ENCODE measurements at places on chromosomes 16 and 17.

GRCh38 chr17:47719411-47720152, 13.5 kb upstream of the TBX21 start:
- no peak for DNase-seq

DNA sequence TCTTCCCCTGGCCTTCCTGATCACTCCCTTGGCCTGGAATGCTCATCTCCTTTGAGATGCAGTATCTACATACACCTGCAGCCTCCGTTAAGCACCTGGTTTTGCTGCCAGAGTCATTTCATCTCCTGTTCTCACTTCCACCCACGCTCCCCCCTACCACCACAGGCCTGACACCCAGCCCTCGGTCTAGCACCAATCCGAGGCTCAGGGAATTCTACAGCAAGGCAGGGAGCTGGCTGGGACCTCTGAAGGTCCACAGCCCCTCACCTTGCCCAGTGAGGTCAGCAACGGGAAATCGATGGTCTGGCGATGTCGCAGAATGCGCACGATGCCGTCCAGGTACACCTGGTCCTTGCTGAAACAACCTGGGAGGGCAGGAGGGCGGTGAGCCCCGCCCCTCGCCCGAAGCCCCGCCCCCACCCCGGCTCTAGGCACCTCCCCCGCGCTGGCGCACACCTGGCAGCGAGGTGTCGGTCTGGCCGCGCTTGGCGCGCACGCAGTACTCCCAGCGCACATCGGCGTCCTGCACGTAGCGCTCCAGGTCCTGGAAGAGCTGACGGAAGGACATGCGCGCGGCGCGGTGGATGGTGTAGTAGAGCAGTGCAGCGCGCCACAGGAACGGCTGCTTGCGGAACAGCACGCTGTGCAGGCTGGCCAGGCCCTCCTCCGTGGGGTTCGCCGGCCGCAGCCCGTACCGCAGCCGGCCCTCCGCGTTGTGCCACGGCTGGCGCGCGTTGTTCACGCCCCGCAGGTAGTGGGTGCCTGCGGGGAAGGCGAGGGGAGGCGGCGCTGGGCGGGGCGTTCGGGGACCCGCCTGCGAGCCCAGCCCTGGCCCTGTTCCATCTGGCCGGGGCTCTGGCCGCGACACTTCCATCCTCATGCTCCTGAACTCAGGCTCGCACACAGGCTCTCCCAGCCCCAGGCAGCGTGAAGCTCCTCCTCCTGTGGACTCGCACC, 5.7 kb downstream of the MATCAP1 start:
- DNase-seq, result peak; percentile 76

- DNase-seq, result no peak
These were observed 18.8 kb downstream of the RPH3AL start for GRCh38 chr17:333626-334396.

DNA sequence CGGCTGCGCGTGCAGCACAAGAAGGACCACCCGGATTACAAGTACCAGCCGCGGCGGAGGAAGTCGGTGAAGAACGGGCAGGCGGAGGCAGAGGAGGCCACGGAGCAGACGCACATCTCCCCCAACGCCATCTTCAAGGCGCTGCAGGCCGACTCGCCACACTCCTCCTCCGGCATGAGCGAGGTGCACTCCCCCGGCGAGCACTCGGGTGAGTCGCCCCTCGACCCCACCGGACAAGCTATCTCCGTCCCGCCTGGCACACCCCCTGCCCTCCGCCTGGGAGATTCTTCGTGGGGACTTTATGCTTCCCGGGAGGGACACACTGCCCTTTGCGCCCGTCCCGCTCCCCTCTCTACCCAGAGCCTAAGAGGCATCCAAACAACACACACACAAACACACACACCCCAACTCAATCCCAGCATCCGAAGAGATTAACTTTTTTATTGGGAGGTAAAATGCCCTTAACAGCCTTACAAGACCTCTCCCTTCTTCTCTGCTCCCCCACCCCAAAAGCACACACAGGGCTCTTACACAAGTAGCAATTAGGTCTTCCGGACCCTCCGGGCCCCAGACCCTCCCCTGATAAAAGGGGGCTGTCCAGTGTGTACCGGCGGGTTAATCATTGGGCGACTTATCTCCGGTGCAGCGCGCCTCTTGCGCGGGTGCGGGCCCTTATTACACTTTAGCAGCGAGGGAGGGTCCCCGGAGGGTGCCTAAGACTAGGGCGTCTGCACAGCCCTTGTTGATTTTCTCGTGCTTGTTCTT, 2.1 kb downstream of the SOX9 start:
- DNase-seq, result no peak

DNA sequence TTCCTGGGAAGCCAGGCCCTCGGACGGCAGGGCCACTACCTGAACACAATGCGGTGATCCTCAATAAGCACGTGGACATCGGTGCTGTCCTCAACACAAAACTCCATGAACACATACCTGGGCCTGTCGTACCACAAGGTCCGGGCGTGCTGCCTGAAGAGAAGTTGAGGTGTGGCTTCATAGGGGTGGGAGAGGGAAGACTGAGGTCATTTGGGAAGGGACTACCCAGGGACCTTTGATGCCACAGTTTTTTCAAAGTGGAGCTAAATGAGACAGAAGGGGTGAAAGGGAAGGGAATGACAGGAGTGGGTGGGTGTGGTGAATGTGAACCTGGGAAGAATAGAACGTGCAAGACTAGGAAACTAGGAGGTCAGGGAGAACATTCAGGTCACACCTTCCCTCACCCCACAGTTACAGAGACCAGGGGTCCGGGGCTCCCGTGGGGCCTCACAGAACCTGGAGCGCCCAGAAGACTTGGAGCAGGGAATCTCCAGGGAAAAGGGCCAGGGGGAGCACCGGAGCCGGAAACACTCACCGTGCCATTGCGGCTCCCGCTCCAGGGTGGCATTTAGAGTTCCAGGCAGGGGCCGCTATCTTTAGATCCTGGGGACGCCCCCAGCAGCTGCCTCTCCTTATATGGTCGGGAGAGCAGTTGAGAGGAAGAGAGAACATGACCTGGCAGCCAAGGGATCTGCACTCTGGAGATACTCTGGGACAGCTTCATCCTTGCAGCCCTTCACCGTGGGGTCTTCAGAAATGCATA, at the start of gene PTGES3L:
TSS of gene PTGES3L (minus strand) at position 570 of the 763 bp plus-strand sequence. CDS start at position 543, 27 bp downstream.
- DNase-seq, result no peak

DNA sequence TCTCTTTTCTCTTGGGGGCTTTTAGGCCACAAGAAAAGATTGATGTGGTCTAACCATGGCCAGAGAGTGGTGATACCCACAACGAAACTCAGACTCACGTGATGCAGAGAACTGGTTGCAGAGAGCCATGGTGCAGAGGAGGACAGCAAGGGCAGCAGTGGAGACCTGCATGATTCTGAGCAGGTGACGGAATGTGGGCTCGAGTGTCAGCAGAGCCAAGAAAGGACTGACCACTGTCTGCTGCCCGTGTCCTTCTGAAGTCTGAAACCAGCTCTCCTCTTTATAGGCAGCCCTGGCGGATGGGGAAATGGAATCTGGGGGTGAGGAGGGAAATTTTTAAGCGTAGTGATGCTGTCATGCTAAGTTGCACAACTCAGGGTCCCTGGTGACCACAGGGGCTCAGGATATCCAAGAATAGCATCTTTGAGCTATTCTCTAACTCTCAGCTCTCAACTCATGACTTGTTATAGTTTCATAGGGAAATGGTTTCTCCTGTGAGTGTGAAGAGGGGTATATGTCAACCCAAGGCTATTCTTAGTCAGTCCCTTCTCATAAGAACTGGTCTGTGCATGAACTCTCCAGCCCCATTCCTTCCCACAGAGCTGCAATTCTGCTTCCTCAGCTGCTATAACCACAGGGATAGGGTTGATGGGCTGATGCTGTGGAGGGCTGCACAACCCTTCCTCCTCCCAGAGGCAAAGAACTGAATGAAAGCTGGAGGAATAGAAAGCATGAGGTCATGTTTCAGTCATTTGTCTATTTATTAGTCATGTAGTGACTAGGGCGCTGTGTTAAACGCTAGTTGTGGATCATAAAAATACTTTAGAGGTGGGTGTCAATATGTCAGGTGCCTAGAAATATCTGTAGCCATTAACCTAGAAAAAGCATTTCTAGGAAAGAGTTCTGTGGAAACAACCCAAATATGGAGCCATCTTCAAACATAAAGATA, at the start of gene CCL3:
TSS of gene CCL3 (minus strand) at position 256 of the 949 bp plus-strand sequence. CDS start at position 171, 85 bp downstream.
- DNase-seq, result peak; percentile 82

GRCh38 chr16:85759631-85760419, 8.9 kb upstream of the C16orf74 start:
- peak; percentile 14 for DNase-seq

DNA sequence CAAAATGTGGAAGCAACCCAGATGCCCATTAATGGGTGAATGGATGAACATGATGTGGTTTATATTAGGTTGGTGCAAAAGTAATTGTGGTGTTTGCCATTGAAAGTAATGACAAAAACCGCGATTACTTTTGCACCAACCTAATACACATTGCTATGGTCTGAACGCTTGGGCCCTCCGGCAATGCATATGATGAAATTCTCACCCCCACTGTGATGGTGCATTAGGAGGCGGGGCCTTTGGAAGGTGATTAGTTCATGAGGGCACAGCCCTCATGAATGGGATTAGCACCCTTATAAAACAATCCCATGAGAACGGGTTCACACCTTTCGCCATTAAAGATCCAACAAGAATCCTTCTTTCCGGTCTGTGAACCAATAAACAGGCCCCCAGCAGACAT, 25.3 kb upstream of the PRM1 start:
- DNase-seq, result no peak

Data from CD4-positive, alpha-beta T cell treated with Interleukin-4 for 1 hour (primary cell).